ENCODE measurements at places on chromosomes 5 and 9.

DNA sequence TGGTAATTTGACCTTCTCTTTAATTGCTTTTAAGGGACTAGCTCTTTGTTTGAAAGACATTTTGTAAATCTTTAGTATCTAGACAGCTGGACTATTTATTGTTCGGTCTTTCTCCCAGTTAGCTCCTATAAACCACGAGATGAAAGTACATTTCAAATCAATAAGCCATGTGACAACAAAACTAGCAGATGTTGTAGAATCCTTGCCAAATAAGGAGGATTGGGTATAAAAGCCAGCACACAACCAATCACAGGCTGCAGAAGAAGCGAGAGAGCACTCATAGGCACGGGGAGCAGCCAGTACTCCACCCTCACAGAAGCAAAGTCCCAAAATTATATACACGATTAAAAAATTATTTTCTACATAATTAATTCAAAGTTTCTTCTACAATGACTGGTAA lies 8.1 kb upstream of the OMD start:
- DNase-seq = no peak

- DNase-seq = no peak
Measured at GRCh38 chr9:87748881-87749280, 23.0 kb downstream of the CTSL start.

DNA sequence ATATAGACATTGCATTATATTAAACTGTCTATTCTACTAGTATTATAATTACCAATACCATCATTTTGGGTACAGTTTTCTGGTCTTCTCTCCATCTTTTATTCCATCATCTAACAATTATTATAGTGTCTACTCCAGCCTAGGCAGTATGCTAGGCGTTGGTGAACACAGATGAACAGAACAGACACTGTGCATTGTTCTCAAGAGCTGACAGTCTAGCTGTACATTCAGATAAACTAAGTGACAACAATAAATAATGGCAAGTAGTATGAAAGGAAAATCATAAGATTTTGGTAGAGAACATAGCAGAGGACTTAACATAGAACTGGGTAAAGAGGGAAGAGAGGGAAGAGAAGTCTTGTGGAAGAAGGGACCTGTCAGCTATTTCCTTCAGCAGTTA lies 12.5 kb upstream of the SGCD start:
- no peak for DNase-seq

- DNase-seq = no peak
Measured at GRCh38 chr5:100731768-100732167, 171.3 kb downstream of the ST8SIA4 start.

GRCh38 chr5:92518318-92518904 lies 1062.6 kb downstream of the NR2F1-AS1 start:
- no peak for DNase-seq

Measured in caudate nucleus (tissue), 63 donors.